ENCODE measurements at places on chromosomes 2 and 18.
A peak's percentile ranks its signal among the peaks of the same experiment; 100 is the strongest.

- DNase-seq: no peak
These were observed 17.6 kb downstream of the PMAIP1 start for GRCh38 chr18:59917422-59917821.

GRCh38 chr2:158582670-158583069 is 125.9 kb downstream of the PKP4 start:
- DNase-seq: no peak

- no peak for DNase-seq
These were observed 25.9 kb downstream of the CCDC85A start for GRCh38 chr2:56209701-56210100.

DNA sequence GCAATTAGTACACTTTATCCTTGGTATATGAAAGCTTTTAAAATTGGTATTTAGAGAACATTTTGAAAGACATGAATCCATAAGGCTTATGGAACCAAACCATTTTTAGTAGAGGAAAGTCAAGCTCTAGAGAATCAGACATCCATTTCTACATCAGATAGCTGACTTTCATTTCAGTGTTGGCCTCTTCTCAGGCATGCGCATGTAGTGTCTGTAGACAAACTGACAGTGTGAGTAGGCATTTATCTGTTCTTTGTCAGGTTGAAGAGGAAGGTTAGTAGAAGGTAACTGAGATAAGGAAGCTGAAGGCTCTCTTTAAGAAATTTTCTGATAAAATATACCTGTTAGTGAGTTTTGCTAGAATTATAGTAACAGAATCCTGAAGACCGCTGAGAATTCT is 221.9 kb upstream of the SIX3 start:
- no peak for DNase-seq

GRCh38 chr2:206474099-206474498 is 30.8 kb downstream of the ADAM23 start:
- no peak for DNase-seq

GRCh38 chr2:204663816-204664425 is 118.6 kb downstream of the PARD3B start:
- no peak for DNase-seq

DNA sequence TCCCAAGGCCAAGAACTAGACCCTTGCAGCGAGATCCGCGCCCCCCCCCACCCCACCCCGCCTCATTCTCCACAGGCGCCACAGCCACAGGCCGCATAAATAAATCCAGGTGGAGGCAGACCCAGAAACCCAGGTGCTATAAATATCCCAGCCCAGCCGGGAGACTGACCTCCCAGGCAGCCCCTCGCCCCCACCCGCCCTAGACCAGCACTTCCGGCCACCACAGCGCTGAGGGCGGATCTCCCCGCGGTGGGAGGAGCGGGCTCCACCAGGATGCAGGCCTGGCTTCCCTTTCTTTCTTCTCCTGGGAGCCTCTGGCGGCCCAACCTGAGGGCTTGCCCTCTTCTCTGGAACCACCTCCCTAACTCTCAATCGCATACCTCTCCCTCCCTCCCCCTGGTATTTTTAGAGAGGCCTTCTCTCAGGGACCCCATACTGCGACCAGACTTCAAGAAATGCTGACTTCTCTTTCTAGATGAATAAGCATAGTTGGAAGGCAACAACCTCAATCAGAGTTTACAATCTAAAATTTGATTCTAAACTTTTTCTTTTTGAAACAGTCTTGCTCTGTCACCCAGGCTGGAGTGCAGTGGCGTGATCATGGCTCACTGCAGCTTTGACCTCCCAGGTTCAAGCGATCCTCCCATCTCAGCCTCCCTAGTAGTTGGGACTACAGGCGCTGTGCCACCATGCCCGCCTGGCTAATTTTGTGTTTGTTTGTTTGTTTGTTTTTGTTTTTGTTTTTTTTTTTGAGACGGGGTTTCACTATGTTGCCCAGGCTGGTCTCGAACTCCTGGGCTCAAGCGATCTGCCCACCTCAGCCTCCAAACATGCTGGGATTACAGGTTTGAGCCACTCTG is 55.0 kb downstream of the PKDCC start:
- peak; percentile 31 for DNase-seq

- no peak for DNase-seq
These were observed 366.3 kb upstream of the TFPI start for GRCh38 chr2:187920511-187920910.

- no peak for DNase-seq
These were observed 19.7 kb downstream of the SAP130 start for GRCh38 chr2:128008074-128008672.

DNA sequence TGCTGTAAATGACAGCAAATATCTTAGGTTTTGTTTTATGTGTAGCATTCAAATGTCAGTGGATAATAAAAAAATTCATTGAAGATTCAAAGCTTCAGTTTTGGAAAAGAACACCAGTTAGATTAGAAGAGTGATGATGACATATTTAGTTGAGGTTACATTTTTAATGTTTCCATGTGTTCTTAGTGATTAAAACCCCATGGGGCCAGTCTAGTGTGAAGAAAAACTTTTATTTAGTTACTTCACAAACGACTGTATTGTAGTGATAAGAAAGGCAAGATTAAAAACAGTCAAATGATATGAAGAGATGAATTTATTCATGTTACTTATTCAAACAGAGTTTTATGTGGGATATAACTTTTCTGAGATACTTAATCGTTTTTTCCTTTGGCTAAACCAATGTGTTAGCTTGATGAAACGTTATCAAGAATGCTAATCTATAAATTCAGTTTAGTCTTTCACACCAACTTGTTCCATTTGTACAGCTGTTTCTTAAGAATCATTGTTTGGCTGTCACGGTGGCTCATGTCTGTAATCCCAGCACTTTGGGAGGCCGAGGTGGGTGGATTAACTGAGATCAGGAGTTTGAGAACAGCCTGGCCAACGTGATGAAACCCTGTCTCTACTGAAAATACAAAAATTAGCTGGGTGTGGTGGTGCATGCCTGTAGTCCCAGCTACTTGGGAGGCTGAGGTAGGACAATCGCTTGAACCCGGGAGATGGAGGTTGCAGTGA is 11.6 kb downstream of the BMPR2 start:
- DNase-seq: peak; percentile 37

DNA sequence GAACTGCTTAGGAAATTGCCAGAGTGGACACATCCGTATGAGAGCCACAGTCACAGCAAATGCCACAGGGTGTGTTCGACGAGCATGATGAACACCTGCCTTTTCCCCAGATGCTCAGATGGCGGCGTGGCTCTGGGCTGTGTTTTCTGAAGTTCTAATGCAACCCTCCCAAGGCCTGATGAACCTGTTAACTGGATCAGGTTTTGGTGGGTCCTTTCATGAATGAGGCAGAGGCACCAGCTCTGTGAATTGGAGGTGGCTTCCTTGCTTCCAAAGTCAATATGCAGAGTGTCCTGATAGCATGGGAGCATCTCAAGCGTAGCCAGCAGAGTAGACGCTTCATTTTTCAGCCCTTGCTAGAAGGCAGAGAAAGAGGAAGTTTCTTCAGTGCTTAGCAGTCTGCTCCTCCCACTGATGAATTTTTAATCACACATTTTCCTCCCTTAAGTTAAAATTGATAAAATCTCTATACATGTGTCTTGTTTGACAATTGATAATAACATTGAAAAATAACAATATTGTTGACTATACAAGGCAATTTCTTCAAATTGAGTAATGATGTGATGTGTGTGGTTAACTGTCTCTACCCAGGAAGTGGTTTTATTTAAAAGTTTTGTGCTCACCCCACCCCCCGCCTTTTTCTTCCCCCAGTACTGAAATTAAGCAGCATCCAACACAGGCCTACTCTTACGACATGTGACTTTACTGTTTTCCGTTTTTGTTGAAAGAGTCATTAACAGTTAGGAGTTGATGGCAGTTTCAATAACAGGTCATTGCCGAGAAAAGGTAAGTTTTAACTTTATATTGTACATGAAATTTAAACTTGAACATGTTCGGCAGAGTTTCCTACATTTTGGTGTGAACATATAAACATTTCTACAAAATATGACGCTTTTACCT is at the start of gene ARHGAP15:
TSS of gene ARHGAP15 (plus strand) at position 739 of the 900 bp plus-strand sequence.
- DNase-seq: peak; percentile 72

GRCh38 chr18:49650426-49650891 is 88.6 kb downstream of the LIPG start:
- DNase-seq: no peak

GRCh38 chr18:28036488-28036887 is 140.4 kb downstream of the CDH2 start:
- DNase-seq: no peak

DNA sequence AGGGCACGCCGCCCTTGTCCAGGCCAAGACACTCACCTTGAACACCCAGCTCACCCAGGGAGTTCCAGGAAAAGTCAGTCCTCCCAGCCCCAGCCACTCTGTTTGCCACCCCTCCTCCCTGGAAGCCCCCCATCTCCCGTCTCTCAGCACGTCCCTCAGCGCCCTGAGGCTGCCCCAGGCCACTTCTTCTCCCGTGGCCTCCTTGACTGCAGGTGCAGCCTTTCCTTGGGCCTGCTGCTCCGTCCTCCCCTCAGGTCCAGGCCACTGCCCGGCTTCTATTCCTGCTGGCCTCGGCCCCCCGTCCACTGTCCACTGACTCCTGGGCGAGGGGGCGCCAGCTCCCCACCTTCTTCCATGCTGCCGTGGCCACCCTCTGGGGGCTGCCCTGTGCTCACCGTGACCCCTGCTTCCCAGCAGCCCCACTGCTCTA is 239.1 kb downstream of the HDAC4 start:
- DNase-seq: no peak

DNA sequence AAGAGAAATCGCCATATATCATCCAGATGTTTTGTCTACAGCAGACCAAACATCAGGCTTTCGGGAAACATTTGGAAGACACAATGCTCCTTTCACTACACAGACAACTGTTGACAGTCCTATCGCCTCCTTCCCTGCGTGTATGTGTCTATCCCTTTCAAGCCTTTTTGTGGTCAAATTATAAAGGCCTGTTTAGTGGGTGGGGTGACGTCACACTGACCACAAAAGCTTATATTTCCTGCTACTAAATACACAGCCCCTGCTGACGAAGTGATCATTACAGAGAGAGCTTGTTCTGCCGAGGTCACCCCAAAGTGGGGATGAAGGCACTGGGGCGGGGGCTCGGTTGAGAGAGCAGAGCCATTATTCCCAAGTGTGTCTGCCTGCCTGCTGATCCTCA is 302.7 kb upstream of the TNP1 start:
- peak; percentile 38 for DNase-seq

GRCh38 chr18:25038261-25038660 is 313.7 kb downstream of the ZNF521 start:
- DNase-seq: no peak

DNA sequence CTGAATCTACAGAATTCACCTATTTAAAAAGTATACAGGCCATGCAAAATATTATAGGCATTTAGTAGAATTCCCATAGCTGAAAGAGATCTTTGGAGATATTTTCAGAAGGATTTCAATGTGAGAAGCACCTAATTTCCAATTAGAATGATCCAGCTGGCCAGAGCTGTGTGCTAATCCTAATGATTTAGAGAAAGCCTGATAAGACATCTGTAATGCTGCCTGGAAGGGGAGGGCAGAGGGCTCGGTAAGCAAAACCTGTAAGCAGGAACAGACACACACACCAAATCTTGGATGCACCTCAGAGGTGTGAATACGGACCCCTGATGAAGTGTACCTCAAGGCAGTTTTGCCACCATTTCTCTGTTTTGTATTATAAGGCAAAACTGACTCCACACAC is 14.0 kb downstream of the SERTAD2 start:
- no peak for DNase-seq

- DNase-seq: no peak
These were observed 66.8 kb downstream of the UXS1 start for GRCh38 chr2:106127282-106127771.

DNA sequence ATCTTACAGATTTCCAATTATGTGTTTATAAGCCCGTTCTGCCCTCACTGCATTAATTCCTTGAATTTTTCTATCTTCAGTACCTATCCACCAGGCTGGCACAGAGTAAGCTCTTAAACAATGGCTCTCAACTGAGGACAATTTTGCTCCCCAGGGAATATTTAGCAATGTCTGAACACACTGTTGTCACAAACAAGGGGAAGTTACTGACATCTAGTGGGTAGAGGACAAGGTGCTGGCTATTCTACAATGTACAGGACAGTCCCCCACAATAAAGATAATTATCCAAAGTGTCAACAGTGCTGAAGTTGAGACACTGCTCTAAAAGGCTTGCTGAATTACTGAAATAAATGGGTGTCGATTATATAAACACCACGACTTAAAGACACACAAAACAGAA is 5.0 kb downstream of the NDUFS1 start:
- DNase-seq: no peak

GRCh38 chr18:26487437-26487836 is 60.9 kb downstream of the KCTD1 start:
- peak; percentile 7 for DNase-seq

GRCh38 chr2:196383799-196384198 is 212.4 kb upstream of the STK17B start:
- DNase-seq: no peak

- DNase-seq: peak; percentile 22
These were observed 117.6 kb downstream of the CAMKMT start for GRCh38 chr2:44479127-44479887.

GRCh38 chr18:40367576-40367975 is 1587.5 kb upstream of the PIK3C3 start:
- no peak for DNase-seq

DNA sequence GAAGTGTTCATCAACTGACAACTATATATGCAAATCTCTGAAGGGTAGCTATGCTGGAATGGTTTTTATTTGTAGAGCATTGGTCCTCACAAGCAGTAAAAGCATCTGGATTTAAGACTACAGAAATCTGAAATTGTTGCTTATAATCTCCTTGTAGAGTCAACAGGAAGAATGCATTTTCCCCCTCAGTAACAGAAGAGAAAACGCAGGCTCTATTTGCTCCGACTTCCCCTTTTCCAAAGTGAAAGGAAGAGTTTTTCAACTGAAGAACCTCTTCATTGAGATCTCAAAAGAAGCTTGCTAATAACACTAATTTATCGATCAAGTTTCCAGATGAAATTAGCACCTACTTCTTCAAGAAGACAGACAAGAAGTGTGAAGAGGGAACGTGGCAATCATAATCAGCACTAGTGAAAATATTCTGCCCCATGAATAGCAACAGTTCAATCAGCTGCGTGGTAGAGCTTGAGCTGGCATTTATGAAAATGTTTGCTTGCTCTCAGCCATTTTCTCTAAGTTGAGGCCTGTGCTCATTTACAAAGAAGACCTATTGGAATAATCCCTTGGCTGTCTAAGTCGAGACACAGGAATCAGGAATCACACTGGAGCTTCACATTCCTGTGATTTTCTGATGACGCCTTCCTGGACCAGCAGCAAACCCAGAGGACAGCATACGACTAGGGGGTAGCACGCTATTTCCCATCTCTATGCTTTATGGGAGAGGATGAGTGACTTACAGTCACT is 43.7 kb downstream of the TGIF1 start:
- no peak for DNase-seq
